ENCODE measurements at places on chromosomes 7 and 10.

DNA sequence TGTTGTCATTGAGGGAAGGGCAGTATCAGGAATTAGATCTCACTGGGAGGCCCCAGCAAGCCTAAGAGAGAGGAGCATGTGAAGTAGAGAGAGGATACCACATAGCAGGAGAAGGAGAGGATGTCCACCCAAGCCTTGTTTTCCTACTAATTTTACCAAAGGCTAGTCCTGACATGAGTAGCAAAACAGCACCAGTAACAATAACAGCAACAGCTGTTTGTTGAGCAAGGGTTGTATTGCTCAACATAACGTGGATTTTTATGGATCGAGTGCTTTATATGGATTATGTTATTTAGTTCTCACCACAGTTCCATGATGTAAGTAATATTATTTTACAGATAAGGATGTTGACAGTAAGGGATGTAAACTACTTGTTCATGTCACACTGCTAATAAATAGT, 135.2 kb upstream of the DLX6 start:
- no peak for DNase-seq

DNA sequence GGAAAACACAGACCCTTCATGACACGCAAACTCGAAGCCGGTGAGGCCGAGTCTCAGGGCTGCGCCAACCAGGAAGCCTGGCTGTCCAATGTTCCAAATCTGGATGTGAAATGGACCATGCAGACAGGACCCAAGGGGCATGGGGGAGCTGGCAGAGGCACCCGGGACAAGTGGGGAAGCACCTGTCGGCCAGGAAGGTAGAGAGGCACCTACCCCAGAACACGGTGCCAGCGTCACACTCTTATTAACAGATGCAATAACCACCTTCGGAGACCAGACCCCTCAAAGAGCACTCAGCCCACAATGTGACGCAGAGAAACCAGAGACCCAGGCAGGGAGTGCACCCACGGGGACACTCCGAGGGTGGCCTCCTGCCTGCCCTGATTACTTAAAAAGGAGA, 88.3 kb upstream of the PDGFA start:
- no peak for DNase-seq

GRCh38 chr7:43083106-43083505, 29.3 kb upstream of the HECW1 start:
- DNase-seq, result no peak

GRCh38 chr10:282294-283139, 147.3 kb downstream of the ZMYND11 start:
- DNase-seq, result no peak

GRCh38 chr10:27625452-27626211, 120.0 kb downstream of the MKX start:
- no peak for DNase-seq

DNA sequence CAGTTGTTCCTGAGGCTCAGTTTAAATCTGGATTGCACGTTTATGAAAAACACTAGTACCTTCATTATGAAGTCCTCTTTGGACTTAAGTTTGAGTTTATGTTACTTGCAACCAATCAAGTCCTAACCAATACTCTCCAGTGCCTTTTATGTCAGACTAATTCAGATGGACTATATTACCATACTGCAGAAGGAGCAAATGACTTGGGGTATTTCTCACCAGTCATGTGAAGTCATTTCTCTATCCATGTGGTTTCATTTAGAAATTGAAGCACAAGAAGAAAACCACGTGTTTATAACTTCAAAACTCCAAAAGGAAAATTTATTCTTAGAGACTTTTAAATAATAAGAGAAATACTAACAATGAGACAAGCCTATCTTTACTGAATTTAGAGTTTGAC, 201.6 kb downstream of the MBL2 start:
- DNase-seq, result no peak

DNA sequence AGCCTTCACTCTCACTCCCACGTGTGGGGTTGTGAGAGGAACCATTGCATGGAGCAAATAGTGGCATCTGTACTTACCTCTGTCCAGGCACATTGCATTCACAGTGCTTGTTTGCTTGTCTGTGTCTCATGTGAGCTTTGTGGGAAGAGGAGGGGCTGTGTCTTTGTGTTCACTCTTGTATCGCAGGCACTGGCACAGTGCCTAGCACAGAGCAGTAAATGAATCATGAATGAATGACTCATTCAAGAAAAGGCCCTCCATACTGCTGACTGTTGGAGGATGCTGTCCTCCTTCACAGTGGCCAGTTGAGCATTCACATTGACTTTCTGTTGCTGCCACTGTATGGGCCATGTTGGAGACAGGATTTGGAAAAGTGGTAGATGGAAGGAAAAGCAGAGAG, 125.3 kb downstream of the SORCS3 start:
- DNase-seq, result no peak

DNA sequence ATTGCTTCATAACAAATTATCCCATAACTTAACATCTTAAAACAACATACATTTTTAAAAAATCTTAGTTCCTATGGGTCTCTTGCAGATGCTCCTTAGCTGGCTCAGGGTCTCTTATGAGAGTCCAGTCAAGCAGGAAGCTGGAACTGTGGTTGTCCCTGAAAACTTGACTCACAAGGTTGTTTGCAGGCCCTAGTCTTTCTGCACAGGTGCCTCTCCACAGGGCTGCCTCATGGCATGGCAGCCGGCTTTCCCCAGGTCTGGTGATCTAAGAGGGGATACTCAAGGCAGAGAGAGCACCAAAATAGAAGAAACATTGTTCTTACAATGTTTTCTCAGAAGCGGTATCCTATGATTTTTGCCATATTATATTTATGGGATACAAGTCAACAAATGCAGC, 127.1 kb downstream of the CDK14 start:
- DNase-seq, result no peak

GRCh38 chr10:6202098-6202683, 541 bp upstream of the PFKFB3 start:
- DNase-seq, result no peak

DNA sequence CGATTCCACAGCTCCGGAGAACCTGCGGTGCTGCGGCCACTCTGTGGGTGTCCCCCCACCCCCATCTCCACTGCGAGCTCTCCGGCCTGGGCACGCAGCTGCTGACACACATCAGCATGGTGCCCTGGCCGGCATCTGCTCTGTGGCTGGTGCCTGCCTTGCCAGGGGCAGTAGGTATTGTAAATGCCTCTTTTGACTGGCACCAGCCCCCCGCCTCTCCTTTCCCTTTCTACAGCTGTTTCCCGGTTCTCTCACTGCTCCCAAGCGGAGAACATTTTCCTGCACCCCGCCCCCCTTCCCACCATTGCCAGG, 357.1 kb upstream of the ZNF32 start:
- DNase-seq, result no peak

DNA sequence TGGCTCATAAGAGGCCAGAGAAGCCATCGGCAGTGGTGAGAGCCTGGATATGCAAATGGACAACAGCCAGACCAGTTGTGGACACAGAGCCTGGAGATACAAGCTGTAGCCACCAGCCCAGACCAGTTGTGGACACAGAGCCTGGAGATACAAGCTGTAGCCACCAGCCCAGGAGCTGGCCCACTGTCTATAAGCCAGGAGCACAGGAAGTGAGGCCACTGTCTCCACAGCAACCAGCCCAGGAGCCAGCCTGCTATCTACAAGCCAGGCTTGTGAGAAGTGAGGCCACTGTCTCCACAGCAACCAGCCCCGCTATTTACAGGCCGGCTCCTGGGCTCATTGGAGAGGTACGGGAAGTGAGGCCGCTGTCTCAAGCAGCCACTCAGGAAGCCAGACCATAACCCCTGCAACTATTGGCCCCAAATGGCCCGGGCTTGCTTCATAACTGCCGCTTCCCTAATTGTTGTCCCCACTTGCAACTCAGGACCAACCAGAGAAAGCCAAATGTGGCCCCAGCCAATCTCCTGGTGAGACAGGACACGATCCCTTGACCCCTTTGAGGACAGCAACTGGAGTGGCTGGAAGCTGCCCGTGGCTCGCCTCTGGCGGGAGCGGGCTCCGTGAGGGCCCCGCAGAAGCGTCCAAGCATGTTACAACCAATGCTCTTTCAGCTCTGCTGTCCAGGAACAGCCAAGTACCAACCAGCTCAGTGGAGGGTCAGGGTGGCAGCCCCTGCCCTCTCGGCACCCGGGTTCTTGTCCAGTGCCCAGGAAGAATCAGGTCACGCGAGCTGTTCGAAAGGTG, 44.1 kb upstream of the CNPY1 start:
- no peak for DNase-seq

- no peak for DNase-seq
Measured at GRCh38 chr10:133166828-133167692, 7.0 kb downstream of the KNDC1 start.
